ENCODE measurements at places on chromosomes 1 and 21.

DNA sequence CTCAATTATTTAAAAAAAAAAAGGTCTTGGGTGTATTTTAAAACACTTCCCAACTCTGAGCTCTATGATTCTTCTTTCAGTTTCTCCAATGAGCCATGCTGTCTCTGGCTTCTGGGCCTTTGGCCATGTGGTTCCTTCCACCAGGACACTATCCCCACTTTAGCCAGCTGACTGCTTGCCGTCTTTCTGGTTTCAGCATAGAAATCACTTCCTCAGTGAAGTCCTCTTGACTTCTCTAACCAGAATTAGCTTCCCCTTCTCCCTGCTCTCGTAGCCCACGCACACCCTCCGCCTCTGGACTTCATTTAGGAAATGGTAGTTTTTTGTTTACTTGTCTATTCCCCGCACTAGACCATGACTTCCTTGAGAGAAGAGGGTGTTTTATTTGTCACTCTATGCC lies 1.1 kb upstream of the DIO1 start:
- DNase-seq = no peak

DNA sequence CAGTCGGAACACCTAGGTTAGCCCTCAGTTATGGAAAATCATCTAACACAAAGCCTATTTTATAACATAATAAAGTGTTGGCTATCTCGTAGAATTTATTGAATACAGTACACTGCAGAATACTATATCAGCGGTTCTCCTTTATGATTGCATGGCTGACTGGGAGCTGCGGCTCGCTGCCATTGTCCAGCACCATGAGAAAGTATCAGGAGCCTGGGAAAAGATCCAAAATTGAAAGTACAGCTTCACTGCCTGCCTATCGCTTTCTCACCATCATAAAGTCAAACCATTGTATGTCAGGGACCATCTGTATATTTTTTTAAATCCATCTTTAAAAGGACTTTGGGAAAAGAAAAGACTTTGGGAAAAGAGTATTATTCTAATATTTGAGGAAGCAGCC lies 111.9 kb upstream of the RAVER2 start:
- no peak for DNase-seq

DNA sequence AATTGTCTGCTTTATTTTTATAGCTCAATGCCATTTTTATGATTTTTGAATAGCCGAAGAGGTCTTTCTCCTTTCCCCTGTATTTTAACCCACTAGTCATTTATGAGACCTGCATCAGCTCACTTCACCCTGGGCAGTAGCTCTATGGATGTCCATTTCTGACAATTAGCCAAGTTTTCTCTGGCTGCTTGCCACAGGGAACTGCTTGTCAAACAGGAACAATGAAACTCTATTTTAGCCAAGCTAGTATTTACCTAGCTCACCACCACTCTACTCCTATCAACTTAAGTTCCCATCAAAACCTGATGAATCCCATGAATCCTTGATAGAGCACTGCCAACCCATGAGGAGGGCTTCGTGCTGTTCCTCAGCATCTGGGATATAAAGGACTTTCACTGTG lies 406.7 kb downstream of the RWDD3 start:
- no peak for DNase-seq

DNA sequence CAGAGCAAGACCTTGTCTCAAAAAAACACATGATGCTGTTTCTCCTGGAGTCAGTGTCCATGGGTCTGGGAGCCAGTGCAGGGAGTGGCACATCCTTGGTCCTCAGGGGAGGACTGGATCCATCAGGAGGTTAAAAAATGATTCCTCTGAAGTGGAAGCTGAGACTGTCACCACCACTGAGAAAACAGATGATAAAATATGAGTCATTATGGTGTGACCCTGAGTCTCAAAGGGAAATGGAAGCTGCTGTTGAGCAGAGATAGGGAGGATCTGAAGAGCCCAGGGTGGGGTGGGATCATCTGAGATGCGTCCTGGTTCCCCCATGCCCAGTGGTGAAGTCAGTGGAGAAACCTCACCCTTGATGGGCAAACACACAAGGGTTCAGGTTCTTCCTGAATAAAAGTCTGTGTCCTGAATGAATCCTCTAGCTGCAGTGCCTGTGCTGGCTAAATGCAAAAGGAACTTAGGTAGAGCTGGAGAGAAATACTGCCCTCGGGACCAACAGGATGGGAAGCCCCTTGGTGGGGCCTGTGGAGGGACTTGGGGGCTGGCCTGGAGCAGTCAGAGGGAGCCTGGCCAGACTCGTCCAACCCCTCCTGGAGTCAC lies 61.6 kb upstream of the TENT5B start:
- no peak for DNase-seq

DNA sequence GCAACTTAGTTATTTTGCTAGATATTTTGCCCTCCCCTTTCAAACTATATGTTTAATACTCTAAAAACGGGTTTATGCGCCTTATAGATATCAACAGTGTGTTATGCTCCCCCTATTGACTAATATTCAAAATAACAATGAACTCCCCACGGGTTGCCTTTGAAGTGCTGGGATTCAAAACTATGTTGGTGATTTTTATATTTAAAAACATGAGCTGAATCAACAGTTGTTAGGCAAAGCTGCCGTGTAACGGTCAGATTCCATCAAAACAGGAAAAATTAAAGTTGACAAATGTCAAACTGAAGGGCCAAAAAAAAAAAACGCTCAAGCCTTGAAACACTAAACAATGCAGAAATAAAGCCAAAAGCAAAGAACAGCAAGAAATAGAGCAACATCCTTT lies 2.5 kb downstream of the TGFBR3 start:
- peak; percentile 47 for DNase-seq

DNA sequence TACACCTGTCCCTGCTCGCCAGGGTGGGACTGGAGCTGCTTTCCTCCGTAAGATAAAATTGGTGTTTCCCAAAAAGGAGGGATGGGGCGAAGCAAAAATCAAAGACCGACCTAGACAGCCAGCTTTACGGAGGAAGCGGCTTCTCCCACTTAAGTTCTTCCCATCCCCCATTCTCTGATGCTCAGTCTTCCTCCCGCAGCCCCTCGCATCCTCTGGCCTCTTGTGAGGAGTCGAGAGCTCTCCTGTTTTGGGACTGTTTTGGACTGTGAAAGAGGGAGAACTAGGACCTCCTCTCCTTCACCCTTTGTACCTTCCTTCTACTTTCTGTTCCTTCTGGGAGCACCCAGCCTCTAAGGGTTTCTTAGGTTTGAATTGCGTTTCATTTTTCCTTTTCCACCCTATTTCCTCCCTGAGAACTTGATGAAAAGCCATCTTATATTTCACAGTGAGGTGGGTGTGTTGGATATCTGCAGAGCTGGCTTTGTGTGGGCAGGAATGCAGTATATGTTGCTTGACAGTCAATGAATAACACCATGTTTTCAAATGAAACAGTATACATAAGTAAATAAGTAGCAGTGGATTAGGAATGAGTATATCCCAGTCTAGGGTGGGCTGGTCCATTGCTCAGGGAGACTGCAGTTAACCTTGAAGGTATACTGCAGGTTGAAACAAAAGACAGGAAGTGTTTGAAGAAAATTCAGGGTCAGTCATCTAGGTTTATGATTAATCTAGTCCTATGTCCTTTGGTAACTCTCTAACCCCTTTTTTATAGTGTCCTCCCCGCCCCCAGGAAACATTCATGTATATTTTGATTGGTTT lies 848 bp downstream of the CTTNBP2NL start:
- no peak for DNase-seq

DNA sequence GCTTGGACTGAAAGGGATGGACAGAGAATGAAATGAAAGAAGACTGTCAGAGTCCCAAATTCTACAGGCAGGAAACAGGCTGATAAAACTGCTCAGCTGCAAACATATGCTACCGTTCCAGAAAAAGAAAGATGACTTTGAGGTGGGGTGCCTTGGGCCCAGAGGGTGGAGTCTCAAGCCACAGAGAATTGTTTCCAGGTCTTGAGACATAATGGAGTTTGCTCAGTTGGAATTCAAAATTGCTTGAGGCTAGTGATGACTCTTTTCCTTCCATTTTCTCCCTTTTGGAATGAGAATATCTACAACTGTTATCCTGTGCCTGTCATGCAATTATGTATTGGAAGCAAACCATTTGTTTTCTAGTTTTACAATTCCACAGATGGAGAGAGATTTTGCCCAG lies 23.6 kb upstream of the PSEN2 start:
- DNase-seq = no peak

DNA sequence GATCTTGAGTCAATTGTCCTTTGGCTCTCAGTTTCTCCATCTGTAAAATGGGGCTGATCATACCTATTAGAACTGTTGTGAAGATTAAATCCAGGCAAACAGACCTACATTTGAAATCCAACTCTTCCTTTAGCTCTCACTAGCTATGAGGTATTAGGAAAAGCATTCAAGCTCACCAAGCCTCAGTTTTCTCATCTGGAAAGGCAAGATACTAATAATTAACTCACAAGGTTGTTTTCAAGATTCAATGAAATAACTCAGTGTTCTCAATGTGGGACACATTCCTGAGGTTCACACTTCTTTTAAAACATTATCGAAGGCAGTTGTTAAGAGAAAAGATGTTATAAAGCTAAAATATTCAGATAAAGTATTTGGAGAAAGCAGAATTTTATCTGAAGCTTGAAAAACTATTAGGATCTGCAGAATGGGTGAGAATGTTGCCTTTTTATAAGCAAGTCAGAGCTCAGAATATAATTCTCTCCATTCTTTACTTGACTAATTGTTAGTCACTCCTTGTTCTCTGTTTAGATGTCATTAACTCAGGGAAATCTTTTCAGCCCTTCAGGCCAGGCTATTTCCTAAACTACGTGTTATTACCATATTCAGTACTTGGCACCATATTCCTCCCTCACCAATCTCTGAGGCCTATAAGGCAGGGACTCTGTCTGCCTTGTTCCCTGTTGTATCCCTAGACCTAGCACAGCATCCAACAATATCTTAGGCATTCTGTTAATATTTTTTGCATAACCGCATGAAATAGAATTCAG lies 72.0 kb upstream of the VAV3 start:
- no peak for DNase-seq

DNA sequence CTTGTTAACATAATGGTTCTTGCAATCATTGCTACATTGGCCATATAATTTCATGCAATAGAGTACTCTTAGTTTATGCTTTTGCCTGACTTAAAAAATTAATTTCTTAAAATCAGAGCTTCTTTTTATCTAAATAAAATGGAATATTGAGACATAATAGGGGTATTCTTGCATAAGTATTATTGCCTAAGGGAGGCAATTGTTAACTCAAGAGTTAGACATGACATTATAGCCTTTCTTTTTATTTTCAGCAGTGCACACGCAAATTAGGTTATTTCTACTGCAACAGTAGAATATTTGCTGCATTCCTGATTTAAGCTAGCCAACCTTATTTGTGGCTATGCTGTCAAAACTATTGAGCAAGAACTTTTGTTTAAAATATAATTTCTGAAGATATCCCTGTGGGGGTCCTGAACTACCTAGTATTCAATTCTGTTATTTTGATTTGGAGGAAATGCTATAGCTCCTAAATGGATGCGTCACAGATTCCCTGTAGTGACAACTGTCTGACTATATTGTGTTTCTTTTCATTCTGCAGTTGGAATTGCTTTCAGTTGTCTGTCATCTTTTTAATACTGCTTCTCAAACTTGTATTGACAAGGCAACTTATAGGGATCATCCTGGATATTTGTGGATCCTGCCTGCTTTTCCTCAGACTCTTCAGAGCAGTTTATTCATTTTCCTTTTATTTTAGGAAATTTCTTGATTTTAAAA lies 211.0 kb downstream of the PATJ start:
- DNase-seq = no peak

DNA sequence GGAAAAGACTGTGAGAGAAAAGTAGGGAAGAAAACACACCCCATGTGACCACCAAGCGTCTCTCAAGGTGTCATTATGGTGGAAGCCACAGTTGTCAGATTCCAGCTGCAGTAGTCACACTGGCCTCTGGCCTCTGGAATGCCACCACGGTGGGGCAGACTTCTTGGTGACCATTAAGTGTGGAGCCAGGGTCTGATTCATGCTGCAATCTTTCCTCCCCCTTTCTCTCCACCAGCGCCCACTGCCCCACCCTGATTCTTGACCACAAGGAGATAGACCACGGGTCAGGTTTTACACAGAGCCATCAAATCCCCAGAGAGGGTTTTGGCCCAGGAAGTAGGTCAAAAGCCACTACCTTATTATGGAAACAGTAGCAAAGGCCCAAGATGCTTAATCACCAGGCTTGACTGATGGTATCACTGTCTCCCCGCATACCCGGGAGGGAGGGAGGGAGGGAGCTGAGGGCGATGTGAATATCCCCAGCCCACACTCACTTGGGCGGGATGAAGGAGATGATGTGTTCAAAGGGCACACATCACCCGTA lies 52.7 kb upstream of the GRHL3 start:
- DNase-seq = no peak

DNA sequence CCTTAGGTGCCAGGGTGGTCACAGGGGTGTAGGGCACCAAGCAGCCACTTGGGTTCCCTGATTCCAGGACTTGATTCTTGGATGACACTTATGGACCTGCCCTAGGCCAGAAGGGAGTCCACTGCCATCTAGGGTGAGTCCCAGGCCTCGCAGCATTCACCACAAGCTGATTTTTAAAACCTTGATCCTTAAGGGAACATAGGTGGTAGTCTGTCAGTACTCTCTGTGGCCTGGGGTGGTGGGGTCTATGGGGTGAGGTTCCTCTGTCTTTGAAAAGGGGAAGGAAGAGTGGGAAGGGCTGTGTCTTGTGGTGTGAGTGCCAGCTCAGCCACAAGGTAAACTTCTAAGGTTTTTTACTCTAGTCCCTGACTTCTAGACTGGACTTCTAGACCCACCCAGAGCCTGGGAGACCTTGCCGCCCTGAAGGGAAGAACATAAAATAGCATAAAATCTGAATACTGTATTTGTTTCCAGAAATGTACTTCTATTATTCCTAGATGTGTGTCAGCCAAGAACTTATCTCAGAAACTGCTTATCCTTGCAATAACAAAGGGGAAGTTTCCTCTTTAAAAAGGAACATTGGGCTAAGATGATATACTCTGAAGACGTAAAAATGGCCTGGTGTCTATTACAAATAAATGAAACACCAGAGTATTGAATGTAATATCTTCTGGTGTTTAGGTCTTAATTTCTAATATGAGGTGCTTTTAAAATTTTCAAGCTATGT lies 757.3 kb downstream of the LTN1 start:
- no peak for DNase-seq

- no peak for DNase-seq
Observed at GRCh38 chr1:116493484-116494352, 77.1 kb downstream of the CD58 start.

DNA sequence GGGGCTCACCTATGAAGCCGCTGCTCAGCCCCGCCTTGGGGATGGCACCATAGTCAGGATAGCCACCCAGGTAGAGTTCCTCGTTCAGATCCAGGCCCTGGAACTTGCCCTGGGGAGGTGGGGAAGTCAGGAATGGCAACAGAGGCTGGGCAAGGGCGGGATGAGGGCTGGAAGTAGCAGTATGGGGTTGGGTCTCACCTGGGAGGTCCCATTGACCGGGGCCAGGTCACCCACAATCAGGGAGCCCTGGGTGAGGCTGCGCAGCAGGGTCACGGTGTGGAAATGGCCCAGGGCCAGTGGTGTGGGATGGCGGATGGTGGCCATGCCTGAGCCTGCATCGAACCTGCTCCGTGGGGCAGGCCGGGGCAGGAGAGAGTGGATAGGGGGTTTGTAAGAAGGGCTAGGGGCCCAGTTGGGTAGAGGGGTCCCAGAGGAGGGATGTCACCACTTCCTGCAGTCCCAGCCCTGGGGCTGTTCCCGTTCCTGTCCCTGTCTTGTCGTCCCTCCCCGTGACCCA lies 19.4 kb downstream of the LDLRAD2 start:
- no peak for DNase-seq

- DNase-seq = no peak
Observed at GRCh38 chr1:85148524-85149250, 52.1 kb downstream of the SYDE2 start.

GRCh38 chr1:103783944-103784377 lies 34.3 kb downstream of the AMY1C start:
- no peak for DNase-seq

GRCh38 chr1:4045397-4046010 lies 145.4 kb upstream of the C1orf174 start:
- no peak for DNase-seq

Measured in CD4-positive, alpha-beta T cell treated with Interleukin-6 at 100 ng/mL for 8 hours (primary cell).